ENCODE measurements at places on chromosomes 6 and 20.

- DNase-seq = no peak
Observed at GRCh38 chr6:49806145-49806544, 19.1 kb upstream of the PGK2 start.

GRCh38 chr20:33679758-33680485 lies 5.7 kb upstream of the NECAB3 start:
- DNase-seq = no peak

DNA sequence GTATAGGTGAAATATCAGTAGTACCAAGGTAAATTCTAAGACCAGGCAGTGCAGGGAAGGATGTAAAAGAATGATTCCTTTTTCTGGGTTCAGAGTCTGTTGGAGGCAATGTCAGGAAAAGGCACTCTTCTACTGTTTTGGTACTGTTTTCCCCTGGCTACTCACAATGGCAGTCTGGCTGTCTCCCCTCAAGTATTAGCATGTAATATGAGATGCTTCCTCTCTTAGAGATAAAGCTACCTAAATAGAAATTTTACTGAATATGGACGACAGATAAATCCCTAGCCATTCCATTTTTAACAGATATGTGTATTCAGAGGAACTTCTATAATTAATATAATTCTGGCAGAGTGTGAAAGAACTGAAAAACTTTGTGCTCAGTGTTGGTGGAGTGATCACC lies 3.5 kb downstream of the RNF8 start:
- no peak for DNase-seq

DNA sequence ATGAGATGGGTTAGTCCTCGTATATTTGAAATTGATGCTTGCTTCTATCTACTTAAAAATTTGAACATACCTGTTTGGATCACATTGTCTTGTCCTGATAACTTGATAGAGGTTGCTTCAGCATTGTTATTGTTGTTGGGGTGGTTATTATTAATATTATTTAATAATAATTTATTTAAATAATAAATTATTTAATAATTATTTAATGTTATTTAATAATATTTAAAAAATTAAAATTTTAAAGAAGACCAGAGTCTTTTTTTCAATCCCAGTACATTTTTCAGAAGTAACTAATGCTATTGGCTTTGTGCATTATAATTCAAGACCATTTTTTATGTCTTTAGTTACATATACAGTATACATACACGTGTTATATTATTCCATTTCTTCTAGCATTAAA lies 116.6 kb upstream of the DUSP22 start:
- DNase-seq = no peak

DNA sequence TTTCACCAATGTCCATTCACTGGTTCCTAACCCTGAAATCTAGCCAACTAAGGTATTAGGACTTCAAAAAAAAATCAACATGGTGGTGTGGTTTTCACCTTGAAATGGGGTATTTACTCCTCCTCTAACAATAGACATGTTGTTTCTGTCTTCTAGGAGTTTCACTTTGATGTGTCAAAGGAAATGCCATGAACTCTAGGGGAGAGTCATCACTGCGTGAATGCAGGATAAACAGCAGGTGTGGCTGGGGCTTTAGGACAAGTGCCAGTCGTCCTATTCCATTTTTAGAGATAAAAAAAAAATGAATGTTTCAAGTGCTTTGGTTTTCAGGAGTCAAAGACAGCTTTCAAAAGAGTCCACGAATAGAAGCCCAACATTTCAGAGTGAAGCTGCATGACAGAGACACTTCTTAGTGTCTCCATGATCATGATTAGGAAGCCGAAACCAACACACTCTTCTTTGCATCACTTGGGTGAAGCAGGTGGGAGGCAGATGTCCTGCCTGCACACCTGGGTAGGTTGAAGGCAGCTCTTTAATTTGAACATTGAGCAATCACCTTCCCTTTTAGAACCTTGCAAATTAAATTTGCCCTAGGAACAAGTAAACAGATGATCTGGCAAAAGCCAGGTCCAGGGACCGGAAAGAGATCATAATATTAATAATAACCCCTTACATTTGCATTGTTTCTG lies 328.5 kb upstream of the PRDM1 start:
- DNase-seq = peak; percentile 95

- no peak for DNase-seq
Observed at GRCh38 chr20:4090756-4091489, 75.6 kb upstream of the RNF24 start.

DNA sequence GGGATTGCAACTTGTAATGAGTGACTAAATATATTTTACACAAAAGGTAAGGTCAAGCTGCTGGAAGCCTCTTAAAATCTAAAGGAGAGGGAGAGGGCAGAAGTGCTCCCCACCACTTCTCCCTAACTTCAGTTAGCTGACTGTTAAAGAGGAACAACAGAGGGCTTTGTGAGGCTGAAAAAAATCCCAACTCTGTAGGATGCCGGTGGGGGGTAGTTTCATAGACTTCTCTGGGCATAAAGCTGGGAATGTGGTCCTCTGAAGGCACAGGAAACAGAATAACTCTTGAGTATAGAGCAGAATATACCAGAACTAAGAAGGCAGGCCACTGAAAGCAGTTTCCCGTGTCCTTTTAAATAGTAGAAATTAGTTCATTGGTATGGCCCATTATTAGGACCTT lies 71.6 kb downstream of the KIF6 start:
- DNase-seq = no peak

GRCh38 chr6:119240257-119241110 lies 109.1 kb downstream of the MAN1A1 start:
- no peak for DNase-seq

GRCh38 chr6:52595000-52595795 lies 18.3 kb upstream of the TRAM2 start:
- no peak for DNase-seq

- DNase-seq = no peak
Observed at GRCh38 chr20:25224941-25225340, 22.9 kb upstream of the PYGB start.

DNA sequence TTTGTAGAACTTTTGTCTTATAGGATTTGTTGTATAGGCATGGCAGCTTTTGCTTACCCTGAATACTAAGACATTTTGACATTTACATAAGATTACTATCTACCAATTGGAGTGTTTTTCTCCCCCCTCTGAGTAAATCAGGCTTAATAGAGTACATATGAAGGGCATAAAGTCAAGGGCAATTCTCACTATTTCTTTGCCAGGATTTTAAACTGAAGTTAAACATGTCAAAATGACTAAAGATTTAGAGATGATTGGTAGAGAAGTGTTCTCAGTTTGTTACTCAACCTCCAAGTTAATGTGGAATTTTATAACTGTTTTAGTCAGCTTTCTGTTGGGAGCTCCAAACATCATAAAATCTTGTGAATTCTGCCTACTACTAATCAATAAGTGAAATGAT lies 157.8 kb downstream of the CDKAL1 start:
- no peak for DNase-seq

DNA sequence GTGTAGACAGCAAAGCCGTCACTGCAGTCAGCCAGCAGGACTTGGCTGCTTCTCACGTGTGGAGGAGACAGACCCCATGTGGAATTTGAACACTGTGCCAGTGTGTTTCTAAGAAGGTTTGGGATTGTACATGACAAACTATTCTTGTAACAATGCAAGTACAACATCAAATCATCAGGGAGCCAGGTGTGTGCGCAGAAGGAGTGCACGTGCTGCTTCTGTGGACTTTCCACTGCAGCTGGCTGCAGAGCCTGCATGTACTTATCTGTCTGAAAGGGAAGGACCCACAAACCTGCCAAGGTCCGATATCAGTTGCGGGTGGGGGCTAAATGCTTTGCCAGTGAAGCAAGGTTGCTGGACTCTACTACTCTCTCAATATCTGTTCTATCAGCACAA lies 211.6 kb downstream of the WDR27 start:
- DNase-seq = no peak

GRCh38 chr20:47110819-47111218 lies 216.2 kb downstream of the EYA2 start:
- DNase-seq = no peak

DNA sequence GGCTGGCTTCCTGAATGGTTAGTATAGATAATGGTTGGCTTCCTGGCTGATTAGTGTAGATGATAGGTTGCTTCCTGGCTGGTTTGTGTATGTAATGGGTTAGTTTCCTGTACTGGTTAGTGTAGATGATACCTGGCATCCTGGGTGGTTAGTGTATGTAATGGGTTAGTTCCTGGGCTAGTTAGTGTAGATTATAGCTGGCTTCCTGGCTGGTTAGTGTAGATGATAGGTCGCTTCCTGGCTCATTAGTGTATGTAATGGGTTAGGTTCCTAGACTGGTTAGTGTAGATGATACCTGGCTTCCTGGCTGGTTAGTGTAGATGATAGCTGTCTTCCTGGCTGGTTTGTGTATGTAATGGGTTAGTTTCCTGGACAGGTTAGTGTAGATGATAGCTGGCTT lies 200.3 kb downstream of the TAF4 start:
- DNase-seq = no peak

- no peak for DNase-seq
Observed at GRCh38 chr6:97347111-97347510, 64.1 kb upstream of the MMS22L start.

- no peak for DNase-seq
Observed at GRCh38 chr6:257031-257725, 35.1 kb upstream of the DUSP22 start.

DNA sequence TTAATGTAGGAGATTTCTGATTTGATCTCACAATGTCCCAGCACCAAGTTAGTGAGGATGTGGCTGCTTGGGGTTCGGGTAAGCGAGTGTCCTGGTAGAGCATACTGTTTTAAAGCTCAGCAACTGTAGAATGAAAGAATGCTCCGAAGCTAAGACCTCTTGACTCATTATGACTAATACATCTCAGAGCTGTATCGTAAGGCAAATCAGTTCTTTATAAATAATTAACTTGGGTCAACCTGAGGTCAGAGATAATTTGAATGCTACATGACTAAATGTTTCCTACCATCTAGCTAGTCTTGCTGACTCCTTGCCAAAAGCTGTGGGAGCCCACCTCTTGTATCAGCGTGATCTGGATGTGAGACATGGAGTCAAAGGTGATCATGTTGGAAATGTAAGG lies 128.8 kb upstream of the PDE7B start:
- DNase-seq = no peak

GRCh38 chr6:70119218-70119835 lies 183.6 kb downstream of the COL9A1 start:
- DNase-seq = no peak

DNA sequence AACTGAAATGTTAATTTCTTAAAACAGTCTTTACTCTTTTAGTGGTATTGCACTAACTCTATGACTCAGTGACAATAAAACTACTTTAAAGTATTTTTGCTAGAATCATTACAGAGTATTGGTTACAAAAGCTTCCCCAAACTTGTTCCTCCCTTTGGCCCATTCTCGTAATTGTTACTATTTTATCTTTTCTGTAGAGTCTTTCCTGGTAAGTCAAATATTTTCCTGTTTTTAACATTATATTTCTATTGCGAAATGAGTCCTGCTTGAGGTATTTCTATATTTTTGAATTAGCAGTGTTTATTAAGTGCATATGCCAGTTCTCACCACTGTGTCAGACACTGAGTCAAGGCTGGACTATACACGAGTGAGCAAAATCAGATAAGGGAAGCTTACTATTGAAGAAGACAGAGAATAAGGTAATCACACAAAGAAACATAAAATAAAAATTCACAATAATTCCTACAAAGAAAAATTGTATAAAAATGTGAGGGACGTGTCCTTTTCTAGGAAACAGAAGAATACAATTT lies 970.5 kb downstream of the EYS start:
- no peak for DNase-seq

- DNase-seq = no peak
Observed at GRCh38 chr6:34457742-34458735, 7.8 kb upstream of the PACSIN1 start.

GRCh38 chr20:59774204-59774641 lies 159.2 kb downstream of the SYCP2 start:
- DNase-seq = no peak

DNA sequence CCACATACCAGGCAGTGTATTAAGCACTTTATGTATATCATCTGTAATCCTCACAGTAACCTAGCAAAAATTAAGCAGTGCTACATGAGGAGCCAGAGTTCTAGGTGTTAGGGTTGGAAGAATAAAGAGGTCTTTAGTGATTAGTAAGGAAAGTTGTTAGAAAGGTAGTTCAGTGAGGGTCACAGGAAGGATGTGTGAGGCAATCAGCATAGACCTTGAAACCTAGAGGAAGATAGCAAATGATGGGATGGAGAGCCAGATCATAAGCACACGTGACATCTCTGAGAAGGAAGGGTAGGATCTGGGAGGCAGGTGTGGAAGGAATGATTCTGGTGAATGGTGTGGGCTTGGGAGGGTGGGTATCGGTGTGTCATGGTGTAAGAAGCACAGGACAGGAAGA lies 2.2 kb downstream of the KAT14 start:
- no peak for DNase-seq

- DNase-seq = no peak
Observed at GRCh38 chr6:19261642-19262041, 575.5 kb upstream of the ID4 start.

- DNase-seq = no peak
Observed at GRCh38 chr6:52641388-52641787, 29.5 kb upstream of the TMEM14A start.

GRCh38 chr6:38239719-38240451 lies 399.8 kb downstream of the BTBD9 start:
- no peak for DNase-seq

- DNase-seq = no peak
Observed at GRCh38 chr6:58073263-58073662, 755.8 kb downstream of the PRIM2 start.

DNA sequence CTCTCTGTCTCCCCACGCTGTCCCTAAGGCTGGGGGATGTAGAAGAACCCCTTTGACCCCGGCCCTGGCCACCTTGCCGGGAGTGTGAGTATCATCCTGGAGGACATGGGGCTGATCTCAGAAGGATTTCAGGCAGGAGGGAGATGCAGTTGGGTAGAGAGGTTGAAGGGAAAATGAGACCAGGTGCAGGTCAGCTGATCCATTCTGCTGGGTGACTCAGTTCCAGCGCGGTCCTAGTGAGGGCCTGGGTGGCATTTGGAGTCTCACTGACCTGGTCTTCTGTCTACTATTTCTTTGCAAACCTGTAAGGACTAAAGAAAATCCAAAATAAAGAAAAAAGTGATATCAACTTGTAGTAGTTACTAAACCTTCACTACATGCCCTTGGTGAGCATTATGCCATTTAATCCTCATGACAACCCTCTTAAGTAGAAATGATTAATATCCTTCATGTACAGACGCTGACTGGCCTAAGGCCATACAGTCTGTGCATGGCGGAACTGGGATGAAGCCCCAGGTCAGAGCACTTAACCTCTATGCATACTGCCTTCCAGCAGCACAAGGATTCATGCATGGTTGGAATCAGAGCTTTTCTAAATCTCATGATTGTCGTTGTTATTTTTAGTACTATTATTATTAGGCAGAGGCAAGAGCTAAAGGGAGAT lies 106.3 kb downstream of the ZDHHC14 start:
- no peak for DNase-seq

GRCh38 chr6:30744054-30744805 lies at the start of gene IER3:
TSS of gene IER3 (minus strand) at chr6:30744547. CDS start at chr6:30744518, 29 bp downstream.
- DNase-seq = peak; percentile 79

DNA sequence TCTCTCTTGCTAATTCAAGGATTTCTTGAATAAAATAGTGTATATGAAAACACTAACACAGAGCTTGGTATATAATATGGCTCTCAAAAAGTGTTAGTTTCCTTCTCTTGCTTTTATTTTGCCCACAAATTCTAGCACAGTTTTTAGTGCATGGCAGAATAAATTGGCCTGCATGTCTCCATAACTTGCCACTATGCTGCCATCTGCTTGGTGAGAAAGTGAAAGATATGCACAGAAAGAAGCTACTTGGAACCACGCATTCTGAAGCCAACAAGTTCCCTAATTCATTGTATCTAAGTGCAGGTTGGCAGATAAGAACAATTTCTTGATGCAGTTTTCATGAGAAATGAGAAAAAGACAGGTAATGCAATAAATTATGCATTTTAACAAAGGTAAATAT lies 101.2 kb downstream of the EPHA7 start:
- DNase-seq = no peak

- no peak for DNase-seq
Observed at GRCh38 chr20:4026093-4026601, 10.8 kb upstream of the RNF24 start.

All from MM.1S (cell line).